ENCODE measurements at places on chromosomes 12 and 14. TPM values are rescaled to one million over a fixed set of nuclear protein-coding genes. Genes with fewer than 3 reads are reported as not detected.

- no peak for DNase-seq
These were observed 23.1 kb downstream of the KCNK10 start for GRCh38 chr14:88299865-88300530.

- no peak for DNase-seq
These were observed 40.5 kb downstream of the GALC start for GRCh38 chr14:87952307-87953094.

DNA sequence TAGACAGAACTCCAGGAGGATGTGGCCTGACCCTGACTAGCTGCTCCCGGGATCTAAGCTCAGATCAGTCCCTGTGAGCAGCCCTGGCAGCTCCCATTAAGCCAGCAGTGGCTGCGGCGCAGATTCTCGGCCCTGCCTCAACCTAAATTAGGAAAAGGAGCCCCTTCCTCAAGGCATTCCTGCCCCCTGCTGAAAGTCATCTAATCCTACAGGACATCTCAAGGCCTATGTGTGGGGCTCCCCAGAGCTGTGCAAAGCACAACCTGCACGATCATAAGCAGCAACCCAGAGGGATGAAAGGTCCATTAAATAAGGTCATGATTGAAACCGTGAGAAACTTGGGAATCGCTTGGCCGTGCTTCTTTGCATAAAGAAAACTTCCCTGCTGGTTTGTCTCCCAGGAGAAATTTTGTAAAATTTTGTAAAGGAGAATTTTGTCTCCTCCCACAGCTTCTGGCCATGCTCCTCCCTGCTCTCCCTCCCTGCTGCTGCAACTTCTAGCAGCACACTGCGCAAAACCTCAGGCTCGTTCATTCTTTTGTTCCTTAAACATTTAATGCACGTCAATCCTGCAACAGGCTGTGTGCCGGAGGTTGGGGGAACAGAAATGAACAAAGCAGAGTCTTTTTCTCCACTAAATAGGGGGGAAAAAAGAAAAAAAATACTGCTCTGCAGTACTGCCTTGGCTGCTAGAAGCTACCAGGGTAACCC is 96.6 kb upstream of the SLC35F4 start:
- DNase-seq: no peak

TSPAN11 gene
- not detected for total RNA-seq

PRH1 gene
- 0.57 TPM for total RNA-seq

DNA sequence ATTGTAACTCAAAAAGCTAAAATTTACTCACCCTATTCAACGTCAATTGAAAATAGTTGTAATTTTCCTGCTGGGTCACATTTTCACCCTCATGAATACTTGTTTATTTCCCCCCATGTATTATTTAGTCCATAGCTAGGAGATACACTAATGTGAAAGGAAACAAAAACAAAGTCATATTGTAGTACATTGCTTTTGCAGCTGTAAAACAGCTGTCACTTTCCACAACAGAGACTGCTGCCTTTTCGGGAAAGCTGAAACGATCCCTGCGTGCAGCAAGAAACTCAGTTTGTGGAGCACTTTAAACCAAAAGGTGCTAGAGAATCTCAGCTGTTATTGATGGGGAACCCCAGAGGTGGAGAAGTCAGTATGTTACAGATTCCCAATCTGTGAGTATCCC is 4.3 kb downstream of the RACGAP1 start:
- DNase-seq: no peak

- DNase-seq: no peak
These were observed 228.4 kb upstream of the SOX5 start for GRCh38 chr12:24177889-24178288.

GRCh38 chr12:46354111-46354801 is 18.3 kb downstream of the SLC38A2 start:
- no peak for DNase-seq

NRXN3 gene
- 0.74 TPM for total RNA-seq

DNA sequence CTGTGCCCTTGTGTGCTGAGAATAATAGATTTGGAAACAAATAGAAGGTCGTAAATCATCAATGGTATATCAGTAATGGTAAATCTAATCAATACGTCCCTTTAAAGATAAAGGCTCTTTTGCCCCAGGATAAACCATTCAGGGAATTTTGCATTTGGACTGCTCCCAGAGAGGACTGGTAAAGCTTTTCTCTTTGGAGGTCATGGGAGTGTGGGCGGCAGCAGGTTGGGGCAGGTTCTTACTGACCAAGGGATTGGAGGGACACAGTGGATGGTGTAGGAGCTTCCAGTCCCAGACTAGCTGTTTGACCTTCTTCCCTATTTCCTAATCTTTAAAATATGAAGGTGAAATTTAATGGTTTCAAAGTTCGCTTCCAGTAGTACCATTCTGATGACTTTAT is 87.8 kb upstream of the NTF3 start:
- DNase-seq: no peak

CMA1 gene
- not detected for total RNA-seq

DNA sequence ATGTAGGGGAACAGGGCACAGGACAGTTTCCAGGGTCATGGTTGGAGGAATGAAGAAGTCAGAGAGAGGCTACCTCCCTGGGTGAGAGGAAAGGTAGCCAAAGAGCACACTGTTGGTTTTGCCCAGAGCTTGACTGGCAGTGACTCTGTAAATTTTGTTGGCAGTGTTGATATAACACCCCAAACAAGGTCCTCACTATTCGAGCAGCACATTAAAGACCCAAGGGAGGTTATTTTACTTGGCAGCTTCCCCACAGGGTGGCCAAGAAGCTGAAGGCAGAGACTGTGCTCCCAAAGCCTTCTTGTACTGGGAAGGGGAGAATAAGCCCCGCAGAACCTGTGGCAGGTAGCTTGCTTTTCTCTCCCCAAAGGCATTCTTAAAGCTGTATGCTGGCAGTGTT is 40.6 kb downstream of the WSCD2 start:
- no peak for DNase-seq

DNA sequence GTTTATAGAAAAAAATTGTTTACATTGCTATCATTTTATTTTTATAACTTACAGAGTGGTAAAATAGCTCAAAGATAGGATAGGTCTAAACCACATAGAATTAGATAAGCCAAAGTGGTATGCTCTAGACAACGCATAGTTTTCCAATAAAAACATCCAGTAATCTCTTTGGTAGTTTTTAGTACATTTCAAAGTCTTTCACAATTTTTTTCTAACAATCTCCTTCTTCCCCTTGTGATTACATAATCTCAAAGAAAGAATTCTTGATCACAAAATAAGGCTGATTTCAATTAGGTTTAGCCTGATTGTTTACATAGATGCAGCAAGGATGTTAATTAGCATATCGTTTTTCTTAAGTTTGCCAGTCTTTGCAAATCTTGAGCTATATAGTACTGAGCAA is 460.0 kb downstream of the FUT8 start:
- no peak for DNase-seq

DNA sequence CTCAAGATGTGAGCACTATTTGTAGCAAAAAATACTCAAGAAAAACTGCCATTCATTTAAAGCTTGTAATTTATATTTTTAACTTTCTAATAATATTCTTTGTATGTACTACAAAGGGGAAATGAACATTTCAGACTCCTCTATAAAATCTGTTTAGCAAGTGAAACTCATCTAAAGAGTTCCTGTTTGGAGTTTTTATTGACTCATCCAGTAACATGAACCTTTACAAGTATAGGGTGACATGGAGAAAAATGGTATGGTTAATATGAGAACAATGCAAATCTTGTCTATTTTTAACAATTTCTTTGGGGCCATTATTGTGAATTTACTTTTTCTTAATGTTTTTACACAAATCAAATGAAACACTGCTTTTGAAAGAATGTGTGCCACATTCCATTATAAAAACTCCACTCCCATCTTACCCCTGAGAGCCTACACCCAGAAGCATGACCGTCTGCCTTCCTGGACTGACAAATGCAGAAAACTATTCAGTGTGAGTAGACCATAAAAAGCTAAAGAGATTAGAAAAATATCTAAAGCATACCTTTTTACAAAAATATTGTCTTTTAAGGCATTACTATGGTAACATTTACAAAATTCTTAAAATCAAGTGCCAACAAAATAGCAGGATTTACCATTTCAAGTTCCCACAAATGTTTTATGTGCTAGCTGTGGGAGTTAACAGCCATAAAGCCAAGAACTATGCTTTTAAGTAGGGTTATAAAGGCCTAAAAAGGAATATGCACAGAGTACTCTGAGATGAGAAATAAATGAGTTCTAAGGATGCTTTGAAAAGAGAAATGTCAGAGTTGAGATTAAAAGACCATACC is 144.0 kb downstream of the ADAMTS20 start:
- no peak for DNase-seq

NRL gene
- total RNA-seq: 0.72 TPM

- no peak for DNase-seq
These were observed 770.2 kb downstream of the BCL11B start for GRCh38 chr14:98501836-98502235.

MUCL1 gene
- total RNA-seq: not detected

- no peak for DNase-seq
These were observed 135.1 kb downstream of the PHETA1 start for GRCh38 chr12:111233786-111234185.

- DNase-seq: no peak
These were observed 1444.3 kb downstream of the AACS start for GRCh38 chr12:126509572-126509971.

GRCh38 chr12:102847131-102847530 is 69.9 kb downstream of the PAH start:
- DNase-seq: peak; percentile 50

DPPA3 gene
- not detected for total RNA-seq

GRCh38 chr14:99725774-99726537 is 41.9 kb downstream of the CYP46A1 start:
- DNase-seq: no peak

PPP1R36 gene
- 0.69 TPM for total RNA-seq

KRT74 gene
- total RNA-seq: not detected

TDG gene
- total RNA-seq: 53.8 TPM

DNA sequence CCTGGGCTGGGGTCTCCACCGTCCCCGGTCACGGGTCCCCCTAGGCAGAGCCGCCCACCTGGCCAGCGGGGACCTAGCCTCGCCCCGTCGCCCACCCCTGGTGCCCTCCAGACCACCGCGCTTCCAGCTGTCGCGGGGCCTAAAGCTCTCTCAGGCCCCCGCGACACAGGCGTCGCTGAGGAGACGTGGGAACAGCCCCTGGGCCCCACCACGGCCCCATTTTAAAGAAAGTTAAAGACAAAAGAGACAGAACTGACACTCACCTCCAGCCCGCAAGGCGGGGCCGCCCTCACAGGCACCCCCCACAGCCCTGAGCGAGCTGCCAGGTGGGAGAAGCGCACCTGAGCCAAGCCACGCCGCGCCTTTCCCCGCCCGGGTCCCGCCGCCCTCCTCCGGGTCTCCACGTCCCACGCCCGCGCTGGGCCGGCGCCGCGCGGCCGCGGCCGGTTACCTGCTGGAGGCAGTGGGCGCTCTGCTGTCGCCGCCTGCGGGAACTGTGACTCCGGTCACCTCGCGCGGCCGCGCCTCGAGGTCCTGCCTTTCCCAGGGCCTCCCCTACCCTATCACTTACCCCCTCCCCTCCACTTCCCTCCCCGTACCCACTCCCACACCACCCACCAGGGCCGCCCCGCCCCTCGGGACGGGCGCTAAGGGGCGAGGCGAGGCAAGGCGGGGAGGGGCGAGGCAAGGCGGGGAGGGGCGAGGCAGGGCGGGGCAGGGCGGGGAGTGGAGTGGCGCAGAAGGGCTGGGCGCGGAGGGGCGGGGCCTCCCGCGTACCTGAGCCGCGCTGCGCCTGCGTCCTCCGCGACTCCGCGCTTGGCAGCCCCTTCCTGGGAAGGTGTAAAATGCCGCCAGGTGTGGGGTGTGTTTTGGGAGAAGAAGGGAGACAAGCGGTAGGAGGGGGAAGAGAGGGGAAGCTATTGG is 31.2 kb downstream of the TC2N start:
- no peak for DNase-seq

DNA sequence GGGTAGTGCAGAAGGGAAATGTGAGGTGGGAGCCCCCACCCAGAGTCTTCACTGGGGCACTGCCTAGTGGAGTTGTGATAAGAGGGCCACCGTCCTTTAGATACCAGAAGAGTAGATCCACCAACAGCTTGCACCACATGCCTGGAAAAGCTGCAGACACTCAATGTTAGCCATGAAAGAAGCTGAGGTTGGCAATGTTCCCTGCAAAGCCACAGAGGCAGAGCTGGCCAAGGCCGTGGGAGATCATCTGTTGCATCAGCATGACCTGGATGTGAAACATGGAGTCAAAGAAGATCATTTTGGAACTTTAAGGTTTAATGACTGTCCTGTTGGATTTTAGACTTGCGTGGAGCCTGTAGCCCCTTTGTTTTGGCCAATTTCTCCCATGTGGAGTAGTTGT is 468.4 kb upstream of the FOXG1 start:
- no peak for DNase-seq

- DNase-seq: no peak
These were observed 135.8 kb upstream of the SCAF11 start for GRCh38 chr12:46126050-46126727.

- no peak for DNase-seq
These were observed 1.9 kb downstream of the ACTN1 start for GRCh38 chr14:68977180-68977717.

DNA sequence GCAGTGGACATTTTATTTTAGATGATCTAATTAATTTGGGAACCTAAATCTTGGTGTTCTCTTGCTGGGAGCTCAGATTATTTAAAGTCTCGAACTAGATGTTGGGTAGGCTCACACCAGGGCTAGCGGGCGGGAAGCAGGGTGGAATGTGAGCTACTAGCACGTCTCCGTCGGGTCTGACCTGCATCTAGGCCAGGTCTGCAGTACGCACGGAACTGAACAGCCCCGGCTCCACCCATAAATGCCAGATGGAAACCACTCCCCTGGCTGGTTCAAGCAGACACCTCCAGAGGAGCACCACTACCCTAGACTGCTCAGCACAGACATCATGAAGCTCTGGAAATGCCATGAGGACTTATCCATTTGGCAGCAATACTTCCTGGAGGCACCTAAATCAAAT is 10.3 kb downstream of the ZNF605 start:
- DNase-seq: no peak

P2RX2 gene
- total RNA-seq: not detected

DNA sequence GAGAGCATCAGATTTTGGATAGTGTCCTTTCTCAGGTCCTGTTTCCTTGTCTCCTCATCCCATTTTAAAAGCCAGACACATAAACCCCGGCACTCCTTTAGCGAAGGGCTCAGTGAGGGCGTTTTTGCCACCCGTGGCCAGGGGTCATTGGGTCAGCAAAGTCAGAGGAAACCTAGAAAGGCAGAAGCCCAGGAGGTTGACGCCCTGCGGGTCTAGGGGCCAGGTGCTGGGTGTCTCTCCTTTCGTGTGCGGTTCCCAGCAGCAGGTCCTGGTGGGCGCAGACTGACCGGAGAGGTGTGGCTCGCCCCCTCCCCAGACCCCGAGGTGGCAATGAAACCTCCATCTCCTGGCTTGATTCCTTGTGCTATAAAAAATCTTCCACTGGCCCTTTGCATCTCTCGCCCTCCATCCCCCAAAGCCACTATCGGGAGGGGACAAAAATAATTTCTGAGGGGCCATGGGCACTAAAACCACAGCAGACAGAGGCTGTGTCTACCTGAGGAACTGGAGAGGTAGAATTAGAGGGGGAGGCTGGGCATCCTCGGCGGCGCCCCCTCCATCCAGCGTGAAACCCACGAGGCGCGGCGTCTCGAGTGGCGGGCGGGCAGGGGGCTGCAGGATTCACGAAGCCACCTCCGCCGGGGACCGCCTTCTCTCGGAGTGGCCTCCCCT is 858 bp upstream of the FRMD6 start:
- no peak for DNase-seq

- no peak for DNase-seq
These were observed 53.9 kb downstream of the TSHR start for GRCh38 chr14:81009346-81009745.
